ENCODE measurements at places on chromosomes 1 and 21. TPM values are rescaled to one million over a fixed set of nuclear protein-coding genes. Genes with fewer than 3 reads are reported as not detected.

Gene NBPF4
- polyA plus RNA-seq: not detected

Gene AMY2B
- polyA plus RNA-seq: 4.4 TPM

Gene MROH7
- polyA plus RNA-seq: 2.9 TPM

Gene DVL1
- polyA plus RNA-seq: 110 TPM
